Upper lobe of right lung (tissue), 1 donor: ENCODE measurements at places on chromosomes 5 and 9.
A peak's percentile ranks its signal among the peaks of the same experiment; 100 is the strongest.

- DNase-seq: no peak
These were observed 99.5 kb upstream of the MSX2 start for GRCh38 chr5:174624733-174625522.

- no peak for DNase-seq
These were observed 96.2 kb upstream of the SMC2 start for GRCh38 chr9:103997856-103998370.

GRCh38 chr5:127820910-127821553, 117.8 kb downstream of the CCDC192 start:
- DNase-seq: no peak

- DNase-seq: peak; percentile 63
These were observed 13.8 kb downstream of the PTGES2 start for GRCh38 chr9:128113526-128114325.

DNA sequence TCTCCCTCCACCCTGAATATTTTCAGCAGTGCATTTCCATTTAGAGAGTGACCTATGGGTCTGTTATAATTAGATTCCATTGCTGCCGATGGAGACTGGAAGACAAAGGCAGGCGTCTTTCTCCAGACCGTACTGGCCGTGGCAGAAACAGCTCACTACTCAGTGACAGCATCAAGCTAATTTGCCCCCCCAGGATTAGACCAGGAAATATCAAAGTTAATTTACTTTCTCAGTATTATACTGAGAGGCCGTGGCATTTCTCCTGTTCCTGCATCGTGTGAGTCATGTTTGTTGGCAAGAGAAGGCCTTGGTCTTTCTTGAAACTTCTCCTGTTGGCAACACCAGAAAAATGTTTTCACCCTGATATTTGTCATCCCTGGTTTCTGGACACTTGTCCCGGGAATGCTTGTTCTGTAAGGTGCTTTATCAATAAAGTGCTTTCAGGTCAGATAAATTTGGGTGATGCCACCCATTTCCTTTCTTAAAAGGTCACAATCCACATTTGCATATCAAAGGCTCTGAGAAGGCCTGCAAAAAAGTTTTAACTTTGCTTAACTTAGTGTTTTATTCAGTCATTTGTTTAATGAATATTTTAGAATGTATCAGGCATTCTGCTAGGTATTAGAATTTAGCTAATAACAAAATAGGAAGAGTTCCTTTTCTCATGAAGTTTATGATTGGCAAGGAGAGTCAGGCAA, 28.4 kb downstream of the SV2C start:
- no peak for DNase-seq

GRCh38 chr9:138052322-138052615, 174.7 kb downstream of the CACNA1B start:
- peak; percentile 36 for DNase-seq

- DNase-seq: no peak
These were observed 35.4 kb upstream of the MAP1B start for GRCh38 chr5:72071906-72072305.

DNA sequence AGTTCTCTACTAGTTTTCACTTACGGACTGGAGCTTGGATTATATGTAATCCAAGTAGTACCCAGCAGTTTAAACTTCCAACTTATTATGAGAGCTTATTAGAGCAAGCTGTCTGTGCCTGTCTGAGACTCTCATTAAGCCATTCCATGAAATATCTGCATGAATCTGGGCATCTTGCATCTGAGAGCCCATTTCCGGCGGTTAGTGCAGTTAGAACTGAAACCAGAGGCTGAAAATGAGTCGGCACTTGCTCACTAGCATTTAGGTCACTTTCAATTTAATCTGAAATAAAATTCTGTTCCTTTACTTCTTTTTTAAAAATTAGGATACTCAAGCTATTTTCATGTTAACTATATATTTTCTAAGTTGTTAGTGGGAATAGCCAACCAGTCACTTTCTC, 102.2 kb downstream of the MEGF10 start:
- no peak for DNase-seq

- DNase-seq: peak; percentile 54
These were observed 239.0 kb downstream of the FANCC start for GRCh38 chr9:95078511-95078910.

- no peak for DNase-seq
These were observed 6.2 kb downstream of the NEK6 start for GRCh38 chr9:124263800-124264426.

DNA sequence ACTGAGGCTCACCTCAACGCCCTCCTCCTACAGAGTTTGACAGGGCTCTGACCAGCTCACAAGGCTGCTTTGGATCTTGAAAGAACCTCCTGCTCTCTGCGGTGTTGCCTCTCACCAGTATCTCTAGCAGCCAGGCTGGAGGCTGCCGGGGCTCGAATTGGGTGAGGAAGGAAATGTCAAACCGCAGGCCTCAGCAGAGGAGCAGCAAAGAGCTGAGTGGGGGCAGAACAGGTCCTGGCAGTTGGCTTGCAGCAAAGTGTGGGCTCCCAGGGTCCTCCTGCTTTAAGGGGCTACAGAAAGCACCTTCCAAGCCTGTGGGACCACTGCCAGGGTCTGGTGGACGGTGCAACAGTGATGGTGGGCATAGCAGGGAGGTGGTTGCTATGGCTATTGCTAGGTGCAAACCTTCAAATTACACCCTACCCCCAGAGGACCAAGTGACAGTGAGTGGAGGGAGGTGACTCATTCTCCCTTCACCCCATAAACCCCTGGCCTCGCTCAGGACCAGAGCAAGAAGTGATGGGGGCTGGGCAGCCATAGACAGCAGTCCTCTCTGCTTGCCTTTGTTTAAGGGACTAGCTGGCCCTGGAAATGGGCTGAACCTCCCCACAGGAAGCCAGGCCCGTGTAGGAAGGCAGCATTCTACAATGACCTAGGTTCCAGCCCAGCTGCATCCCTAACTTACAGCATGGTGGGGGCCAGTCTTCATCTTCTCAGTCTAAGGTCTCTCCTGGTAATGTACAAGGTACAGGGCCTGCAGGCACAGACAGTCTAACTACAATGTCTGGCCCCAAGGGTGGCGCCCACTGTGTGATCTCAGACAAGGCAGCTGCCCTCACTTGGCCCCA, 18.7 kb downstream of the LCP2 start:
- peak; percentile 81 for DNase-seq

GRCh38 chr5:96293966-96294883, 138.8 kb downstream of the PCSK1 start:
- no peak for DNase-seq

GRCh38 chr5:90855296-90856010, 296.9 kb downstream of the ADGRV1 start:
- DNase-seq: no peak

GRCh38 chr5:68049053-68049713, 166.4 kb upstream of the PIK3R1 start:
- no peak for DNase-seq

DNA sequence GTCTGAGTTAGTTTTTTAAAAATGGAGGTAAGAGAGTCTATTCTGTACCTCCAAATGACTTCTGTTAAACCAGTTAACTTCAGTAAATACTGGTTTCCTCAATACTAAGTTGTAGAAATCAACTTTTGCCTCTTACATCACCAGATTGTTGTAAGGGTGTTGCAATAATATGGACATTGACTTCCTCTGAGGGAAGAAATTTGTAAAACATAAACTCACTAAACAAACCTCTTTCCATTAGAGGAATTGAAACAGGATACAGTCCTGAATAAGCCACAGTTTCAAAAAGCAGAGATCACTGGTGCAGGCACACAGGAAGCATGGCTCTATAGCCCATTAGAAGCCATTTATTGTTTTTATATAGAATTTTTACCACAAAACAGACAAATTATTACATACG, 32.7 kb upstream of the SLCO6A1 start:
- DNase-seq: no peak

DNA sequence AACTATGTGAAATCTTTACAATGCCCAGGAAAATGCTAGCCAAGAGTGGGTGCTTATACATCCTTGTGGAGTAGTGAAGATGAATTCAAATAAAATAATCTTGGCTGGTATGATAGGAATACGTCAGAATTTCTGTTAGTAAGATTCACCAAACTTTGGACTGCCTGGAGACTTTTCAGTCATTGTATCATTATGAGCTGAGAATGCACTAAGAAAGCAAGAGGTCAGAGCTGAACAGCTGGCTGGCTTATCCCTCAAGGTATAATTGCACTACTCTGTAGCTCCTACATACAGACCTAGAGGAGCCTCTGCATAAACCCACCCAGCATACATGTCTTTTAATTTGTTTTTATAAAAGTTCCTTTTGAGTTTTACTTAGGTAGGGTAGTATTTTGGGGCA, 568.5 kb upstream of the RIOK2 start:
- no peak for DNase-seq

- DNase-seq: no peak
These were observed 1088.1 kb upstream of the EDIL3 start for GRCh38 chr5:85472749-85473148.

DNA sequence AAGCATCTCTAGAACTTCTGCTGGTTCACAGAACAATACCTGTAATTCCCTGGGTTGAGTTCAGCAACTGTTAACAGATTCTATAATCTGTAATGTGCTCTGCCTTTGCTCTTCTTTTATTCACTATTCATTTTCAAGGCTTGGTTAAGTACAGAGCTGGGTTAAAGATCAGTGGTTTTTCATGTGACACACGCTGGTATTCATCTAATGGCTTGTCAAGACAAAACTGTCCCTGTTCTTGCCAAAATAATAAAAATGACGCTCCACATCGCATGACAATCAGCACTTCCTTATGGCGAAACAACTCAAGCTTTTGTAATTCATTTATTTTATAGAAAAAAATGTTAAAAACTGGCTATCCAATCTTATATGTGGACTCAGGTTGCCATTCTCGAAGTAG, 137.9 kb downstream of the BNC2 start:
- DNase-seq: no peak

- DNase-seq: no peak
These were observed 282.9 kb upstream of the ATP10B start for GRCh38 chr5:161134956-161135355.

- peak; percentile 90 for DNase-seq
These were observed 94.6 kb downstream of the ZNF608 start for GRCh38 chr5:124651663-124652513.

DNA sequence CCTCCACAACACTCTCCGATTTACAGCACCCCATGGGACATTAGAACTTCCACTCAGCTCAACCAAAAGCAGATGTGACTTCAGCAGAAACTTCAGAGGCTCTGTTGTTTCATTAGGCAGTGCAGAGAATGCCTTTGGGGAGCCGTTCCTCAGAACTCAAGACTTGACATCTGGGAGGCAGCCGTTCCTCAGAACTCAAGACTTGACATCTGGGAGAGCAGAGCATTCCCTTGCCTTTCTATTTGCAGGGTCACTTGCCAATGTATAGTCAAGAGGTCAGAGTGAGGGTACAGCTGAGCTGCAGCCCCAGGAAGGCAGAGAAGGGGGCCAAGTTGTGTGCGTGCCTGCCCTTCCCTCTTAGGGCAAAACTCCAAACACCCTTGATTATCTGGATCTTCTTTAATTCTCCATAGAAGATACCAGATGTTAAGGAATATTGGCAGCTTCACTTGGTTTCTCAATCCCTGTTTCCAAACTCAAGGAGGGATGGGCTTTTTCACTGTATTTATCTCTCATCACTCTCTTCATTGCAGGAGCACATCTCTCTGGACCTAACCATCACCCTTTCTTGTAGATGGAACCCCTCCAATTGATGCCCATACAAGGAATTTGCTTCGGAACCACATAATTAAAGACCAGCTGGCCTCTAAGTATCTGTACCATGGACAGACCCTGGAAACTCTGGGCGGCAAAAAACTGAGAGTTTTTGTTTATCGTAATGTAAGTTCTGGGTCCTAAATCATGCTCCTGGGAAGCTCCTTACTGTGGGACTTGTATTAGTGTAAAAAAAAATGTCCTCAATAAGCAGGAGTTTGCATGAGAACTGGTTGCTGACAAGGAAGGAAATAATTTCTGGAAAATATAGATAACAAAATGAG, 25.6 kb downstream of the TGFBI start:
- no peak for DNase-seq

GRCh38 chr9:116789081-116789480, 102.0 kb downstream of the TRIM32 start:
- no peak for DNase-seq

DNA sequence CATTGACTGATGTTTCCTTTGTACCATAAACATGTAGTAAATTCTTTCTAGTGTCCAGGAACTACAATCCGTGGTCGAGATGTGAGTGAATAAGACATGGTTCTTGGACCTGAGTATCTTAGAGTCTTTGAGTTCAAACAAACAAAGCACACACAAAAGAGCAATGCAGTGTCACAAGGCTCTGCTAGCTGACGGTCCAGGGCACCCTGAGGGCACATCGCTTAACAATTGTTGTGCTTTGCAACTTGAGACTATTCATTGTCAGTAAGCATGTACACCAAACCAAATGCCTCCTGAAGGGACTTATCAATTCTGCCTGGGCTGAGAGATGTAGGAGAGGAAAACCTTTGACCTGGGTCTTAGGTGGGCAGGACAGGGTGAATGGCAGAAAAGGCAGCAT, 84.8 kb downstream of the CAMK4 start:
- DNase-seq: no peak

DNA sequence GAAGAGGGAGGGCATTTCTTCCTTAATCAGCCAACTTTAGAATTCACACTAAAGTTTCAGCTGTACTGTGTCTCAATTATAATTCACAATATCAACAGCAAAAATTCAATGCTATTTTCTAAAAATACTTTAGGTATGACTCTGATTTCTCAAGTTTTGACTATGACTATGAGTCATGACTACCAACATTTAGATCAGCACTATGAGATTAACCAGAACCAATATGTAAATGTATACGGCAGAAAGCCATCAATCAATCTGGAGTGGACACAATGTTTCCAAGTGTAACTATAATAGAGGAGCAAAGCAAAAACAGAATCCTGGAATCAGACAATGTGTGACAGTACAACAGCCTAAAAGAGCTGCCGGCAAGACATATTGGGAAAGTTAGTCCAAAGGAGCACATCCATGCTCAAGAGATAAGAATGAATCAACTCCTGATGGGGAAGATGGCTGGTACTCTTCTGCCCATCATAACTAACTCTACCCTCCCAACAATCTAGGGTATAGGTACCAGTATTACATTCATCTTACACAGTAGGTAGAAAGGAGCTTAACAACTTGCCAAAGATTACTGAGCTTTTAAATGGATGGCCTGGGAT, 294.4 kb downstream of the SEMA5A start:
- no peak for DNase-seq

GRCh38 chr5:12023614-12024241, 119.5 kb upstream of the CTNND2 start:
- no peak for DNase-seq

GRCh38 chr9:133347515-133347984, 381 bp downstream of the MED22 start:
- peak; percentile 76 for DNase-seq

GRCh38 chr9:38212016-38212415, 143.0 kb upstream of the SHB start:
- no peak for DNase-seq

- DNase-seq: no peak
These were observed 8.8 kb upstream of the RNF183 start for GRCh38 chr9:113311961-113312360.

DNA sequence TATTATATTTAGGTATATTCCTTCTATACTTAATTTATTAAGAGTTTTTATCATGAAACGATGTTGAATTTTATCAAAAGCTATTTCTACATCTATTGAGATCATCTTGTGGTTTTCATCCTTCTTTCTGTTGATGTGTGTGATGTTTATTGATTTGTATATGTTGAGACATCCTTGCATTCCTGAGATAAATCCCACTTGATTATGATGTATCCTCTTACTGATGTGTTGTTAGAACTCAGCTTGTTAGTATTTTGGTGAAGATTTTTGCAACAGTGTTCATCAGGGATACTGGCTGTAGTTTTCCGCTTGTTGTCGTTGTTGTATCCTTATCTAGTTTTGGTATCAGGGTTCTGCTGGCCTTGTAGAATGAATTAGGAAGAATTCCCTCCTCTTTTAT, 213.6 kb downstream of the GDNF start:
- DNase-seq: no peak

- DNase-seq: no peak
These were observed 53.1 kb upstream of the CEMIP2 start for GRCh38 chr9:71821405-71821804.
